PC-9 (cell line): ENCODE measurements at places on chromosomes 6 and 20. TPM values are rescaled to one million over a fixed set of nuclear protein-coding genes. Genes with fewer than 3 reads are reported as not detected.

Gene HDGFL1
- total RNA-seq, result not detected in 2 replicates

Gene MAN1A1
- total RNA-seq, result 13.3 and 13.4 TPM in 2 replicates

Gene NCOA7
- total RNA-seq, result 47.6 and 51.0 TPM in 2 replicates

Gene SPTLC3
- 8.5 and 10.7 TPM in 2 replicates for total RNA-seq

Gene PACSIN1
- total RNA-seq, result 5.0 and 6.4 TPM in 2 replicates

DNA sequence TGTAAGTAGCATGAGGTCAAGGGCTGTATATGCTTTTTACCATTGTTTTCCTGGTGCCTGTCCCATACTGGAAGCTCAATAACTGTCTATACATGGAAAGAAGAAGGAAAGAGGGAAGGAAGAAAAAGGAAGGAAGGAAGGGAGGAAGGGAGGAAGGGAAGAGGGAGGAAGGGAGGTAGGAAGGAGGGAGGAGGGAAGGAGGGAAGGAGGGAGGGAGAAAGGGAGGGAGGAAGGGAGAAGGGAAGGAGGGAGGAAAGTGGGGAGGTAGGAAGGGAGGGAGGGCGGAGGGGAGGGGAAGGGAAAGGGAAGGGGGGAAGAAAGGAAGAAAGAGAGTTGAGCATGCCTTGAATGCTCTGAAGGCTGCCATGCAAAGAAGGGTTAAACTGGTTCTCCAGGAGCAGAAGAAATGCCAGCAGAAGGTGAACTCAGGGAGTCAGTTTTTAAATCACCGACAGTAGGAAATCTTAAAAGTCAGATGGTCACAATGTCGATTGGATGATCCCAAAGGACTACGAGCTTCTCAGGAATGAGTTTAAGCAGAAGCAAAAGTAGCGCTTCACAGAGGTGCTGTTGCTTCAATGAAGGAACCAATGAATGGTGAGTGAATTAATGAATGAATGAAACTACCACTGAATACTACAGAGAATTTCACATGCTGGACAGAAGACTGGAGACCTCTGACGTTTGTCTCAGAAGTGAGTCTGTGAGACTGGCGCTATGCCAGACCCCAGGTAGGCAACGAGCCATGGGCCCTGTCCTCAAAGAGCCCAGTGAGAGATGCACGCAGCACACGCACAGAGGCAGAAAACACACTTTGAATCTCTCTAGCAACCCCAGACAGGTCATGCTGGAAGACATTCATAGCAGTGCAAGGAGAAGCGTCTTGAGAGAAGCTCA, 117.6 kb downstream of the MRPL14 start:
- no peak for DNase-seq

DNA sequence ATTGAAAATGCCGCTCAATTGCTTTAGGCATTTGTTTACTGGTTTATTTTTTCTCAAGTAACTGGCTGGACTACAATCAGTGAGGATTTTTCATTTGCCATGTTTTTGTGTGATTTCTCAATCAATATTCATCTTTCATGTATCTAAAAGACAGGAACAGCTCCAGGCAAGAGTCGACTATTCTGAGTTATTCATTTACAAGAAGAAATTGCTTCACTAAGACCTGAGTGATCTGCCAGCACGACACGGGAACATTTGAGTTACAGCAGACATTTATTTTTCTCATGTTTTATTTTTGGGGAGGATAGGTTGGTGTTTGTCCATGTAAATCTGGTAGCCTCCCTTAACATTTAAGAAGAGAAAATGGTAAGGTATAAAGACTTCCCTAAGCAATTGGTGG, 124.1 kb downstream of the CBLN4 start:
- DNase-seq, result no peak

- no peak for DNase-seq
Measured at GRCh38 chr6:13716225-13716954, 4.8 kb upstream of the RANBP9 start.

DNA sequence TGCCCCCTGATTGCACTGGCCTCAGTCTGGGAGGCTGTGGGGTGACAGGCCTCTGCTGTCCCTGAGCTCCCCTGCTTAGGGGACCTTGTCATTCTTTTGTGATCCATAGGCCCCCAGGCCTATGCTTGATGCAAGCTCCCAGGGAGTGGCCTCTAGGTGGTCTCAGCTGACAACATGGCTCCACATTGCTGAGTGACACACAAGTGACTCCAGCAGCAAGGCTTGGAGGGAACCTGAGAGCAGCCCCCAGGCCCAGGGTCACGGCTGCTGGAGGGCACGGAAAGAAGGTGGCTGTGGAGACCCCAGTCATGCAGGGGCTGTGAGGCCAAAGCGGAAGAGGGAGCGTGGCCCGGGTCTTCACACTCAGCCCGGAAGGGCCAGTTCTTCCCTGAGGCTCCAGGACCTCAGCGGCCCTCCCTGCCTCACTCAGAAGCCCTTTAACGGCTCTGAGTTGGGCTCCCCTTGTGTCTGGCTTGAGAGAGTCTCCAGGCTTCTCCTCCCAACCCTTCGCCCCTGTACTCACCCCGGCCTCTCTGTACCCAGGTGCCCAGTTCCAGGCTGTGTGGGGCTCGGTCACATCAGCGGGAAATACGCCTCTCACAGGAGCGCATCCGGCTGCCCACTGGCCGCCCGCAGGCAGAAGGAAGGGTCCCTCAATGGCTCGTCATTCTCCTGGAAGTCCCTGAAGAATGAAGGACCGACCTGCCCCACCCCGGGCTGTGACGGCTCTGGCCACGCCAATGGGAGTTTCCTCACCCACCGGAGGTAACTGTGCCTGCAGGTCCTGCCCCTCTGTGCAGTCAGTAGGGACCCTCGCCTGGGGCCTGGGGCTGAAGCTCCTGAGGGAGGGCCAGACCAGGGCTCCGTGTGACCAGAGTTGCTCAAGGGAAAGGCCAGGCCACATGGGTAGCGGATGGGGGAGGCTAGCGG, 23.7 kb upstream of the PCMTD2 start:
- no peak for DNase-seq

- no peak for DNase-seq
Measured at GRCh38 chr6:89745096-89745495, 74.5 kb downstream of the MDN1 start.

DNA sequence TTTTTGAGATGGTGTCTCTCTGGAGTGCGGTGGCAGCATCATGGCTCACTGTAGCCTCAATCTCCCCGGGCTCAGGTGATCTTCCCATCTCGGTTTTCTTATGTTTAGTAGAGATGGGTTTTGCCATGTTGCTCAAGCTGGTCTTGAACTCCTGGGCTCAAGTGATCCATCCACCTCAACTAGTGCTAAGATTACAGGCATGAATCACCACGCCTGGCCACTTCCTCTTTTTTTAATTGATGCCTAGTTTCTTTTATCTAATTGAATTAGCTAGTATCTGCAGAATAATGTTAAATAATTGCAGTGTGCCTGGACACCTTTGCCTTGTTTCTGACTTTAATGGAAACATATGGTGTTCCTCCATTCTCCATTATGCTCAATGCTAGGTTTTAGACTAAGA, 38.4 kb upstream of the SLC22A16 start:
- no peak for DNase-seq

DNA sequence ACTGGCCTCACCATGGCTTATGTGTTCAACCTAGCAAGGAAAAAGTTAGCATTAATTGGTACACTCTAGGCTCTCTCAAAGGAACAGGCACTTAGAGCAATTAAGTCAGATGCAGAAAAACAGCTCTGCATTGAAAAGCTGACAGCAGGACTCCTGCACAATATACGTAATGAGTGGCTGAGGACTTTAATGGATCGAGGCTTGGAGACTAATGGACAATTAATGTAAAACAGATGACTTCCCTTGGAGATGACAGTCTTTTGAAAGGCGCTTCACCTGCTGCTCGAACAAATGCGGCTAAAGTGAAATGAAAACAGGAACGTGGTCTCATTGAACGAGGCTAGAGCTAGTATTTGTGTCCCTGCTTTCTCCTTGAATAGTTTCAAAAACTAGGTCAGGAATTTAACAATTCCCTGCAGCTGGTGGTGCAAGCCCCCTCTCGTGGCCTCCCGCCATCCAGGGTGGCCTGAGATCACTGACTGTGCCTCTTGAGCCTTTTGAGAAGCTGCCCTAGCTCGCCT, 137.1 kb downstream of the ELOVL4 start:
- no peak for DNase-seq

DNA sequence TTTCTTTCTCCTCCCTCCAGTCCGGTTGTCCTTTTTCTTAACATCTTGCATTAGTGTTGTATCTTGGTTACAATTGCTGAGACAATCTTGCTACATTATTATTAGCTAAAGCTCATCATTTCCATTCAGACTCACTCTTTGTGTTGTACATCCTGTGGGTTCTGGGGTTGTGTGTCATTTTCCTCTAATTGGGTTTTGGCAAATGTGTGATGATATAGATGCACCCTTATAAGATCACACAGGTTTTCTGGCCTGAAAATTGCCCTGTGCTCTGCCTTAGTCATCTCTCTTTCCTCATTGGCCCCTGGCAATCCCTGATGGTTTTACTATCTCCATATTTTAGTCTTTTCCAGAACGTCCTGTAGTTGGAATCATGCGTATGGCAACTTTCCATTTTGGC, 60.1 kb downstream of the PPP1R14C start:
- no peak for DNase-seq

DNA sequence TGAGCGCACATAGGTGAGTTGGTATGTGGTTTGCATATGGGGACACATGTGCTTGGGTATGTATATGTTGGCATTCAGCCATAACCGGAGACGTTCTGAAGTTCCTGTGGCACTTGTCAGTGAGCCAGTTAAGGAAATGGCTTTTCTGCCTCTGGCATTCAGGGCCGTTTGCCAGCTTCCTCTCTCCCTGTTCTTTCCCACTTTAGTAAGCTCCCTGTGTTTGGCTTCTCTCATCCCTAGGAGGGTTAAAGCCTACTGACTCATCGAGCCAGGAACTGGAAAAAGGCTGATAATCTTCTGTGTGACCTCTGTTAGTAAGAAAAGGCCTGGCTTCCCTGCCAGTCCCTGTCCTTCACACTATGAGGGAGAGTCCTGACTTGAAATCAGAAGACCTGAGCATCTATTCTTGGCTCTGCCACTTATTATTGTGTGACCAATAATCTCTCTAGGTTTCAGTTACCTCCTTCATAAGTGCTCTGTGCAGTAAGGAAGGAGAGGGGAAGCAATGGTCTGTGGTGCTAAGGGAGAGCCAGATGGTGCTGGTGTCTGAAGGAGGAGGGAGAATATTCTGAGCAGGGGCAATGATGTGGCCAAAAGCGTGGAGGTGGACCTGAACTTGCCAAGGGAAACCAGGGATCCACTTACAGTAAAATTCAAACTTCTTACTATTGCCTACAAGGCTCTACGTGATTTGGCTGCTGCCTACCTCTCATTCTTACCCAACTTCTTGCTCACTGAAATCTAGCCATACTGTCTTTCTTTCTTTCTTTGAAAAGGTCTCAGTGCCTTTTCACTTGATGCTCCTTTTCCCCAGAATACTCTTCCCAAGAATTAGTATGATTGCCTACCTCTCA, 31.4 kb downstream of the ACSS2 start:
- DNase-seq, result peak; percentile 86

DNA sequence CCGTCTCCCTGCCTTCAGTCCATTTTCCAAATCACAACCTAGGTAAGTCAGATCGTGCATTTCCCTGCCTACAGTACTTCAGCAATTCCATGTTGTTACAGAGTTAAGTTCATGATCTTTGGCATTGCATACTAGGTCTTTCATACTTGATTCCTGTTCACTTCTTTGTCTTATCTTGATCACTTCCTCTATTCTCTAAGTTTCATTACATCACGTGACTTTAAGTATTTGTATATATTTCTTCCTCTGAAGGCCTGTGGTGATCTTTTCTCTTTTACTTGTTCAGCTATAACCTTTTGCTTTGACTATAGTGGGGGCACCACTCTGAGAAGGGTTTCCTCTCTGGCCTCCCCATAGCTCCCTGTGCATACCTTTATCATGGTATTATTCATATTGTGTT, 100.2 kb downstream of the TRMT11 start:
- DNase-seq, result no peak

DNA sequence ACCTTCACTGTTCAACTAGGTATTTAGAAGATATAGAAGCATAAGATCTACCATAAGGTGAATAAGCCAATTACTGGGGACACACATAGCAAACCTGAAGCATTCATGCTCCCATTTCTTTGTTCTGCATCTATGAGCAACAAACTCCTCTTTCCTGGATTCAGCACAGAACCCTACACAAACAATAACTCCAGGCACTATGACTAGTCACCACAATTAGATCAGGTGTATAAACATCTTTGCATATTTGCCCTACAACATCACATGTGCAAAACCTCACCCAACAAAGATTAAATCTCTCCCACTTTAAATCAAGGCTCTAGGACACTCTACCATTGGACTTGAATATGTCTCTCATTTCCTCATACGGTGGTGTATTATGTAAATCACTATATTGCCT, 652.3 kb downstream of the EPHA7 start:
- no peak for DNase-seq

DNA sequence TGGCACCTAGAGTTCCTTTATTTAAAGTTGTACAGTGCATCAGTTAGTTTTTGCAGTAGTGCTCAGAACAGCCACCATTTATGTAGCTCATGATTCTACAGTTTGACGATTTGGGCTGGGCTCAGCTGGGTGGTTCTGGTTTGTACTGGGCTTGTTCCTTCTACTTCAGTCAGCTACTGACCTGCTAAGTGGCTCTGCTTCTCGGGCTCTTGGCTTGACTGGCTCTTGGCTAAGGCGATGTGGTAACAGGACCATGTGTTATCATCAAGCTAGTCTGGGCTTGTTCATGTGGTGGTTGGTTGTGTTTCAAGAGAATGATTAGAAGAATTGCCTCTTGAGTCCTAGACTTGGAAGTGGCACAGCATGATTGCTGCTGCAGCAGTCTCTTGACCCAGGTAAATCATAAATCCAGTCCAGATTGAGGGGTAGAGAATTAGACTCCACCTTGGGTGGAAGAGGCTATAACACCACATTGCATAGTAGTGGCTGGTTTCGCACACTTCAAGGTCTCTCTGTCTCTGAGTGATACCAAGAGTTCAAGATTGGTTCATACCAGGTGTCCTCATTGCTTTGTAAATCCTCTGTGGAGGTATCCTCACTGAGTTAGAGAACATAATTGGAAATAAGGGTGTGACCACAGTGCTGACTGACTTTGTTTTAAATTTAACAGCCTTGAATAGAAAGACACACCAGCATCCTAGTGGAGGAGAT, 253.0 kb downstream of the ARID1B start:
- no peak for DNase-seq

GRCh38 chr20:19021406-19022117, 190.9 kb upstream of the SLC24A3 start:
- no peak for DNase-seq

- peak; percentile 42 for DNase-seq
Measured at GRCh38 chr6:47135772-47136171, 93.6 kb upstream of the ADGRF1 start.

GRCh38 chr6:54646069-54646950, 200.3 kb upstream of the FAM83B start:
- no peak for DNase-seq

DNA sequence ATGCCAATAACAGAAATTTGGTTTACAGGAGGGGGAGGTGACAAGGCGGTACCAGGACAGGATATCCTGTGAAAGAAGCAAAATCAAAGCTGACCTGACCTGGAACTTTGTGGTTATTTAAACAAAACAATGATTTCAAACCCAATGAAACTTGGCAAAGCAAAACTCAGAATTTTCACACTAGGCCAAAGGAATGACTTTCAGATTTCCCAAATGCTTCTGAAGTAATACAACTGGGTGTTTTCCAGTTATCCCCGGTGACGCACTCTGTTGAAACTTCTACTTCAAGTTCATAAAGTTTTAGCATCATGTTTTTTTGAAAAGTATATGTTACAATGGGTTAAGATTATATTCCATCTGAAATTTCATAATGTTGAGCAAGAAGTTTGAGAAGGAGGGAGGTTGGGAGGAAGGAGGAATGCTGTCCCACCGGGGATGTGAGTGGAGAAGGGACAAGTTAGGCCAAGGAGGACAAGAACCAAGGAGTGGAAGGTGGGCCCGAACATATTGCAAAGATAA, 78.1 kb upstream of the TRAF3IP2 start:
- DNase-seq, result no peak

- DNase-seq, result peak; percentile 67
Measured at GRCh38 chr20:47438464-47439381, 63.0 kb upstream of the NCOA3 start.
